NCI-H1930 (cell line): ENCODE measurements at places on chromosomes 6 and 20.
A peak's percentile ranks its signal among the peaks of the same experiment; 100 is the strongest.

- peak; percentile 86 for DNase-seq
Observed at GRCh38 chr6:34888874-34889555, at the start of gene ANKS1A. TSS of gene ANKS1A (plus strand) at chr6:34889255. CDS start at chr6:34889403, 148 bp downstream.

GRCh38 chr20:61847420-61847748 is 218.3 kb downstream of the TAF4 start:
- no peak for DNase-seq

DNA sequence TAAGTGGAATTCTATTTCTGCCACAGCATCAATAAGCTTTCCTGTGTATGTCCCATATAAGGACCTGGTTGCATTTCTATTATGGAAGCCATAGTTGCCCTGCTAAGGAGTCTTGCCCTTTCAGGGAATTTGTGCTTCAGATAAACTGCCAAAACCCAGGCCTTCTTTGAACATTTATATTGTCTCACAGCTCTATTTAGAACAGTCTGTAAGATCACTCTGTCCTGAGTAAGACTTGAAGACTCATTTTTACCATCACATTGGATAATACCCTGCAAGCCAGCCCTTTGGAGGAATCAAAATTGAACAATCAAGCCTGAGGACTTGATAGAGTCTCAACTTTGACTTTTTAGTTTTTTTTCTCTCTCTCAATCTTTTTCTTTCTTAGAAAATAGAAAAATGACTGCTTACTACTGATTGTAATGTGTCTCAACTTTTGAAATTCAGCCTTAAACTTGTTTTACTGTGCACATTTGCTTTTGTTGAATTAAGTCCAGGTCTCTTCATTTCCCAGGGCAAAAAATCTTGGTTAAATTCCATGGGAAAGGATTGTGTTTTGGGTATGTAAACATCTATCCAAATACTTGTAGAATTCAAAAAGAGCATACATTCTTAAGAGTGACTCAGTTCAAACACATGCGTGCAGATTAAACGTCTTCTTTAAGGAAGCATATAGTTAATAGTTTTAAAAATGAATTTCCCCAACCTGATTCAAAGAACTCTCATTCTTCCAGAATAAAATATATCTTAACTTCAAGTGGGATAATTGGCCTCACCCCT is 91.2 kb downstream of the PLCB1 start:
- no peak for DNase-seq

GRCh38 chr6:119533603-119534279 is 184.2 kb upstream of the MAN1A1 start:
- peak; percentile 65 for DNase-seq

DNA sequence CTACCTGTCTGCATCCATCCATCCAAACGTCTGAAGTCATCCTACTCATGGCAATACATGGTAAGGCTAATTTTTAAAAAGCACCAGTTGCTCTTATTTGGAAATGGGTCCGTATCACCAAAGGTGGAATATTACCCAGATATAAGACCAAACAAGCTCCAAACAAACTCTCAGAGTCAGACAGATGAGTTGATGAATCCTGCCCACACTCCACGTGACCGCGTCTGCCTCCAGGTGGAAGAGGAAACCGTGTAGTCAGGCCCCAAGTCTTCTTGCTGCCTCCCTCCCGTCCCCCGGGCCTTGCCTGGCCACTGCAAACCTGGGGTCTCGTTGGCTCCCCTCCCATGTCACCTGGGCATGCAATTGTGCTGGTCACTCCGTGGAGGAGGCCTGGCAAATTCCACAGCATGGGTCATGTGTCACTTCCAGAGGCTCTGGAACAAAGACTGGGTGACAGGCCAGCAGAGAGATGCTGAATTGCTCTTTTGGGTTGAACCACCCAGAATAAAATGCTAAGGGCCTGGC is 31.8 kb downstream of the CTCFL start:
- no peak for DNase-seq

DNA sequence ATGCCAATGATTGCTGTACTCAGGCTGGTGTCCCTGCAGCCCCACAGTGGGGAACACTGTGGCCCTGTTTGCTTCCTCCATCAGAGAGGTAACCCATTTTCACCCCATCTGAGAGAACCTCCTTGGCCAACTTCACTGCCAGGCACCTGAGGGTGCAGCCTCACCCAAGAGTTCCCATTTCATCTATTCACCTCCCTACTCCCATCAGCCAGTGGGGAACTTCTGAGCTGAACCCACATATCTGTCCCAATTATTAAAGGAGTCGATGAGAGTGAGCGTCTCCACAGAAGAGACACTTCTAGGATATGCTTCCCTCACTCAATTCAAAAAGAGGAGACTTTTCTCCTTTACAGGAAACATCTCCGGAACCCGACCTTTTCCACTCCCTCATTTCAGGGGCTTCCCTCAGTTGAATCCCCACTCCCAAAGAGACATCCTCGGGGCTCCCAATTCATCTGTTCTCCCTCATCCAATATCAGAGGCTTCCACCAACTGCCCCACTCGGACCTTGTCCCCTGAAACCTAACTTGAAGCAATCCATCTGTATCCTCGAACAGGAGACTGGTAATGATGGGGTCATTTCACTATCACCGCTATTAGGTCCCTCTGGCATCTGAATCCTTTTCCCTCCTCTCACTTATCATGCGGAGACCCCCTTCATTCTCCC is 988 bp downstream of the UBE2V1 start:
- DNase-seq = no peak

DNA sequence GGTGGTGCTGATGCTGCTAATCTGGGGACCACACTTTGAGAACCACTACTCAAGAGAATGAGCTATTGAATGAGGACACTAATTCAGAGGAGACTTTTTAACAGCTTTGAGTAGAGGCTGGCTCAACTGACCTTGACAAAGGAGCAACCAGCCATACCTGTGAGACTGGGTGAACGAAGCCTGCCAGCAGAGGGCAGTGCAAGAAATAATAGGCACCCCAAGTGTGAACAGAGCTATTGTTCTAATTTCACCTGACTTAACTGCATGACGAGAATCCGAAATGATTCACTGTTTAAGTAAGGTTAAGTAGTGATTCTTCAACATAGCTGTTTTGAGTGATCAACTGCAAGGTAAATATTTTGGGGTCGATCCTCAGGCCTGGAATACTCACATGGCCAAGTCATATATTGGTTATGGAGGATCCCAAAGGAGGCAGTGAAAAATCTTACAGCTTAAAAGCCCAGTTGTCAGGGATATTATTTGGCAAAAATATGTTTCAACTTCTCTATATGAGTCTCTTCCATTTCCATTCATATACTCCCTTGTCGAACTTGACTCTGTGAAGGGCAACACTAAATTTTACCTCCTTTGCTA is 550.5 kb upstream of the MARCKS start:
- DNase-seq = no peak

DNA sequence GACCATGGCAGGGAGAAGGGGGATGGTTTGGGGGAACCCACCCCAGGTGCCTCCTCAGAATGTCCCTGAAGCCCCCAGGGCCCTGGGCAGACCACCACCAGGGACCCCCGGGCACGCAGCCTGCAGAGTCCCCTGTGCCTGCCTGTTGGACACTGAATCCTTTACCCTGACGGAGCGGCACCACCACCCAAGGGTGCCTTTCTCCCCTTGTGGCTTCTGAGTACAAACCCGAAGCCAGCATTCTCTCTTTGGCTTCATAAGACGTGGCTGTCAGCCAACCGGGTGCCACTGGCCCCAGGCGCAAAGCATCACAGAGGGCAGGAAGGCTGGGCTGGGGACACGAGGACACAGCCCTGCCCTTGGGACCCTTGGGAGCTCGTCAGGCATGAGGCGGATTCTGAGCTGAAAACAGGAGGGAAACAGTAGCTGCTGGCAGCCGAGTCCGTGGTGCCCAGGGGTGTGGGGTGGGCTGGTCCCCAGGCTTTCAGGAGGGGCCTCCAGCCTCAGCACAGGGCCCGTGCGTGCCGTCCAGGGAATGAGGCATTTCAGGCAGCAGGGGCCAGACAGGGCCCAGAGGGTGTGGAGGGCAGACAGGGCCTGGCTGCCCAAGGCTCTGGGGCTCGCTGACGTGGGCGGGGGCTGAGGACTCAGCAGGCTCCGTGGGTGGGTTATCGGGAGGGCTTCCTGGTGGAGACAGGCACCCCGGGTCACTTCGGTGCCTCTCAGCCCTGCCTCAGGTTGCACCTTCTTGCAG is 3.5 kb downstream of the COL9A3 start:
- no peak for DNase-seq

DNA sequence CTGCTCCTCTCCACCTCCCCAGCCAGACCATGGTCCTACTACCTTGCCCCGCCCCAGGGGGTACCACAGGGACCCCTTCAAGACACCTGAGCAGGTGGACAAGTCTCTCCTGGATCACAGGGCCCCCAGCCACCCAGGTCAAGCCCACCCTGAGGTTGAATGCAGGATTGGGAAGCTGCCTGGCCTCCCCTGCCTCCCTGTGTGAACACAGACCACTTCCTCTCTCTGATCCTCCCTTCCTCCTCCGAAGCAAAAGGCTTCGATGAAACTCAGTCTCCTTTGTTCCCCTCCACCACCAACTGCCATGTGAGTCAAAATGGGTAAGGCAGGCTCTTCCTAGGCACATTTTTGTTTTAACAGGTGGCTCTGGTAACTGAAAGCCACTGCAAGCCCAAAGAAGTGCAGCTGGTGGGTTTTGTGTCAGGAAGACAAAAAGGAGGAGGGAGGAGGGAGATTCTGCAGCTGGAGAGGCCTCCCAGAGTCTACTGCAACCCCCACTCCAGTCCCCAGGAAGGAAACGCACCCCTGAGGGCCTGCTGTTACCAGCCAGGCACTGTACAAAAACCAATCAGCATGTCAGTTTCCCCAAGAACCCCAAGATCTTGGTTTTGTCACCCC is 5.4 kb downstream of the ADA start:
- DNase-seq = no peak

- no peak for DNase-seq
Observed at GRCh38 chr6:141244366-141244765, 888.4 kb upstream of the GJE1 start.

- DNase-seq = no peak
Observed at GRCh38 chr20:63206878-63207277, 9.1 kb downstream of the YTHDF1 start.

DNA sequence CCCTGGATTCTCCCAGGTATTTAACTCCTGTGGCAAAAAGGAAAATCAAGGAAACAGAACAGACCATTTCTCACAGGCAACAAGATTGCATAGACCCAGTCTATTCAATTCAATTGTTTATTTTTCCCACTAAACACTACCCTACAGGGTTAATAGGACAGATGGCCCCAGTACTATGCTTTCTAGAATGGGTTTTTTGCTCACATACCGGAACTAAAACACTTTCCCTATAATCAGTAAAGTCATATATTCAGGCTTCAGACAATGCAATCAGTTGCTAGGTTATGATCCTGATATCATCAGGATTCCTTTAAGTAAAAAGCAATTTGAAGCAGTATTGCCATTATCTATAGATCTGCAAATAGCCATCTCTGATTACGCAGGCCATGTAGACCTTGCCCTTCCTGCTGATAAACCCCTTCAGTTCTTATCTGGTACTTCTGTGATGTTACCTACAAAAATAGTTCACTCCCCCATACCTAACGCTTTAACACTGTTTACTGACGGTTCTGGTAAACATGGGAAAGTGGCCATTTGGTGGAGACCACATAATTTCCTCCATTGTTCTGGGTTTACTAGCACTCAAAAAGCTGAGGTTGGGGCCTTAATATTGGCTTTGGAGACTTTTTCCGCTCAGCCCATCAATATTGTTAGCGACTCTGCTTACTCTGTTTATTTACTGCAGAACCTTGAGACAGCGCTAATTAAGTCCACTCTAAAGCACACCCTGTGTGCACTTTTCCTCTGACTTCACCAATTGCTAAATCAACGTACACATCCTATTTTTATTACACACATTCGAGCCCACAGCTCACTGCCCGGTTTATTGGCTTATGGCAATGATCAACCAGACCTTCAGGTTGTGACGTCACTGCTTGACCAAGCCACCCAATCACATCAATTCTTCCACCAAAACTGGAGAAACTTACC is 666.0 kb downstream of the PHF3 start:
- DNase-seq = no peak

DNA sequence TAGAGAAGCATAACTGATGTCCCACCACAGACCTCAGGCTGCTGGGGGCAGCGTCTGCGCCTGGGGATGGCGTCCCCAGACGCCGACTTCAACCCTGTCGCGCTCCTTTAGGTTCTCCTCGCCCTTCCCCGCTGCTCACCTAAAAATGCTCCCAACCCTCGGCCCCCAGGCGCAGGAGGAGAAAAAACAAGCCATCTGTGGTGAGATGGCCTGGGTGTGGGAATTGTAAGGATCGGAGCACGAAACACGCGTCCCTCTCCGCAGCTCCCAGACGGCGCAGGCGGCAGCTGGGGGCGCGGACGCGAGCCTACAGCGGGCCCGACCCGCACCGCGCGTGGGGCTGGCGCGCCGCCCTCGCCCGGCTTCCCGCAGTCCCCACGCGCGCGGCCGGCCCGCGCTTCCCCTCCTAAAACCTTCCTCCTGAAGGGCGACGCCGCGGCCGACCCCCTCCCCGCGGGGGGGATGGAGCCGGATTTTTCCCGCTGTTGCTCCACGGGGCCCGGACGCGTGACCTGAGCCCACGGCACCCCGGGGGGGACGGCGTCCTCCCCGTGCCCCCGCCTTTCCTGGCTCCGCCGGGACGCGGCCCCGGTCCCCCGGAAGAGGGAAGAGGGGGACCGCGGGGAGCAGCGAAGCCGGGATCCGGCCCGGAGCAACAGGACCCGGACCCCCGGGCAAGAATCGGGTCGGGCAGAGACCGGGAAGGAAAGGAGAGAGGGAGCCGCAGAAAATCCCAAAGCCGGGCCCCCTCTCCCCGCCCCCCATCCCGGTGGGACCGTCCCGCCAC is 611 bp downstream of the EPB41L2 start:
- no peak for DNase-seq

DNA sequence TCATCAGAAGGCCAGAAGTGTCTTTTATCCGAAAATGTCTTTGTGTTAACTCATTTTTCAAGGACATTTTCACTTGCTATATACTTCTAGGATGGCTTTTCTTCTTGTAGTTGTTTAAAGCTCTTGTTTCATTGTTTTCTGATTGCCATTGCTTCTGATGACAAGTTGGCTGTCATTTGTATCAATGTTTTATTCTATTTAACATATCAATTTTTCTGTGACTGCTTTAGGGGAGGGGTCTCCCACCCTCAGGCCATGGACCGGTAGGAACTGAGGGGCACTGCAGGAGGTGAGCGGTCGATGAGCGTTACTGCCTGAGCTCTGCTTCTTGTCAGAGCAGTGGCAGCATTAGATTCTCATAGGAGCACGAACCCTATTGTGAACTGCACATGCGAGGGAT is 65.8 kb downstream of the AK9 start:
- DNase-seq = no peak

GRCh38 chr20:47667531-47668312 is 117.6 kb downstream of the SULF2 start:
- no peak for DNase-seq

GRCh38 chr6:107353773-107354382 is 105.5 kb downstream of the PDSS2 start:
- no peak for DNase-seq

- no peak for DNase-seq
Observed at GRCh38 chr6:87436435-87436834, 28.7 kb downstream of the CFAP206 start.
